ENCODE measurements at places on chromosomes 3 and 15.

- DNase-seq: no peak
These were observed 14.2 kb downstream of the BAHD1 start for GRCh38 chr15:40454904-40455391.

- DNase-seq: peak; percentile 24
These were observed 106.9 kb downstream of the LRRK1 start for GRCh38 chr15:101025896-101026631.

DNA sequence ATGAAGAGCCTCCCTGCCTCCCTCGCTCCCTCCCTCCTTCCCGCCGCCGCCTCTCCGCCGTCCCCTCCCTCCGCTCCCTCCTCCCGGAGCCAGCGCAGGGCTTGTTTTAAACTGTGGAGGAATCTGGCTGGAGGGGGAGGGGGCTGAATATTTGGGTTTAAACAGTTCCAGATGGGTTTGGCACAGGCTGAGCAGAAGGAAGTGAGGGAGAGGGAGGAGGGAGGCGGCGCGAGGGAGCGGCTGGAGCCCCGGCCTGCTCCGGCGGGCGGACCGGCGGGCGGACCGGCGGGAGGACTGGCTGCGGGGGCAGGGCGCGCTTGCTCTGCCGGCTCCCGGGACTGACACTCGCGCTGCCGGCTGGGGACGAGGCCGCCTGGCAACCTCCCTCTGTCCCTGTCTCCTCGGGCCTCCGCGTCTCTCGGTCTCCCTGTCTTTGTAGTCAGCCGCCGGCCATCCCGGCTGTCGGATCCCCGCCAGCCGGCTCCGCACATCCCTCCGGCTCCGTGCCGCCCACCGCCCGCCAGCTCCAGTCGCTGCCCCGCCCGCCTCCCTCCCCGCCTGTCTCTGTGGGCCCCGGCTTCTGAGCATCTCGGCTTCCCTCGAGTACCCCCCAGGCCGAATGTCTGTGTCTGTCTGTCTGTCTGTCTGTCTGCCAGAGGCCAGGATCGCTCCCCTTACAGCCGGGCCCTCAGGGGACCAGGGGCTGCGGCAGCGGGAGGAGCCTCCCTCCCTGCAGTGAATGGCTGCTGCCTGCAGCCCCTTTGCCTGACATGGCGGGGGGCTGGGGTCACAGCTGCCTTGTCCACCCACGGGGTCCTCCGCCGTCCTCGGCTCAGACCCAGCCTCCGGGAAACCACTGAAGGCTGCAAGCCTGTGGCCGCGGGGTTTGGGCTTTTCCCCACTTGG is 7.6 kb downstream of the EPHB3 start:
- DNase-seq: peak; percentile 88

- no peak for DNase-seq
These were observed 19.8 kb upstream of the USP3 start for GRCh38 chr15:63484433-63485186.

GRCh38 chr15:66309828-66310227 is 16.5 kb downstream of the DIS3L start:
- no peak for DNase-seq

DNA sequence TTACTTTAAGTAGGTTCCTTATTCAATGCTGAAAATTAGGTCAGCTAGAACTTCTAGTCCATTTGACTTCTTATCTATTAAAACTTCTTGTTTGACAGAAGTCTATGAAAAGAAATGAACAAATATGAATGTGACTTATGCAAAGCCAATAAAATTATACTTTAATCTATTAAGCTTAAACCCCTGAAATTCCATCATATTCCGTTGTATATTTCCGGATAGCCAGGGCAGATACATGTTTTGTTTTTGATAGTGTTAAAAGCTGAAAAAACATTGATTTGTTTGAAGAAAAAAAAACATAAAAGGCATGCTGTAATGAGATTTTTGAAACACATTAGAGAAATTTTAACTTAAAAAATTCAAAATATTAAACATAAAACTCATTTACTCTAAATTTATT is 667.2 kb upstream of the NAALADL2 start:
- DNase-seq: no peak

DNA sequence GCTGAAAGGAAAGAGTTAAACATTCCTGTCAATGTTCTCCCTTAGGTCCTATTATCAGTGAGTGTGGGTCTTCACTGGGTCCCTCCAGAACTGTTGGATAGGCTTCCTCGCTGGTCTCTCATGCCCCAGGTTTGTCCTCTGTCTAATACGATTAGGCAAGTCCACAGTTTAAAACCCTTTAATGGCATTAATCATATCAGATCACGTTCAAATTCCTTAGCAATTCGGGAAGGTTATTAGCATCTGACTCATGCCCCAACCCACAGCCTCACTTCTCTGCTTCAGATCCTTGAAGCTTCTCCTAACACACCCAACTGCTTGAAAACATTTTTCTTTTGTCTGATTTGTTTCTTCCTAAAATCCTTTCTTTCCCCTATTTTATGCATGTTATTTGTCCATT is 224.3 kb upstream of the ATP10A start:
- no peak for DNase-seq

DNA sequence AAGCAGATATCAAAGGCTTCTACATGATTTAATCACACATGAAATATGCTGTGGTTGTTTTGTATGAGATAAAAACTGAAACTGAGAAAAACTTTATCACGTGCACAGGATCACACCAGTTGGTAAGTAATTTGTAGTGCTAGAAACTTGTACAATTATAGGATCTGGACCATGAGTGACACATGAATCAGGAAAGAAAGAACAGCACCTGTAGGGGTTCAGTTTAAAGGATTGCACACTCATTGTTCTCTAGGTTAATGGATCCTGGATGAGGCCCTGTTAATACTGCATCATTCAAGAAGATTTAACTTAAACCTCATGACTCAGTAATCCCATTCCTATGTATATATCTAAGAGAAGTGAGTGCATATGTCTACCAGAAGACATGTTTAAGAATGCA is 87.9 kb downstream of the STT3B start:
- no peak for DNase-seq

- DNase-seq: no peak
These were observed 129.8 kb upstream of the MEF2A start for GRCh38 chr15:99435877-99436541.

DNA sequence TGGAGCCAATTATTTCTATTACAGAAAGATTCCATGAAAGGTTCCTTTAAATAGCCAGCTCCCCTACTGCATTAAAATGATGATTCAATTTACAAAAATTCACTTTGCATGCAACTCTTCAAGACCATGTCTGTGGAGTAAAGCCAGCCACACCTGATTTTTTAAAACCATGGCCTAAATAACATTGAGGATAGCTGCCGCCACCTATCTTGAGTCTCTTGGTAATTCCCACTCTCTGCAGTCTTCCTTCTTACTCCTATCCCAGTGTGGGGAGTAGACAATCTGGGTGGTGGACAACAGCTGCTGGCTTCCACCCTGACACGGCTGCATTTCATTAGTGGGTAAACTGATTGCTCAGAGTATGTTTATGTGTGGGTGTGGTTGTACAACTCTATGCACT is 10.7 kb downstream of the LRTM1 start:
- no peak for DNase-seq

GRCh38 chr15:70424937-70425411 is 327.3 kb upstream of the TLE3 start:
- DNase-seq: no peak

DNA sequence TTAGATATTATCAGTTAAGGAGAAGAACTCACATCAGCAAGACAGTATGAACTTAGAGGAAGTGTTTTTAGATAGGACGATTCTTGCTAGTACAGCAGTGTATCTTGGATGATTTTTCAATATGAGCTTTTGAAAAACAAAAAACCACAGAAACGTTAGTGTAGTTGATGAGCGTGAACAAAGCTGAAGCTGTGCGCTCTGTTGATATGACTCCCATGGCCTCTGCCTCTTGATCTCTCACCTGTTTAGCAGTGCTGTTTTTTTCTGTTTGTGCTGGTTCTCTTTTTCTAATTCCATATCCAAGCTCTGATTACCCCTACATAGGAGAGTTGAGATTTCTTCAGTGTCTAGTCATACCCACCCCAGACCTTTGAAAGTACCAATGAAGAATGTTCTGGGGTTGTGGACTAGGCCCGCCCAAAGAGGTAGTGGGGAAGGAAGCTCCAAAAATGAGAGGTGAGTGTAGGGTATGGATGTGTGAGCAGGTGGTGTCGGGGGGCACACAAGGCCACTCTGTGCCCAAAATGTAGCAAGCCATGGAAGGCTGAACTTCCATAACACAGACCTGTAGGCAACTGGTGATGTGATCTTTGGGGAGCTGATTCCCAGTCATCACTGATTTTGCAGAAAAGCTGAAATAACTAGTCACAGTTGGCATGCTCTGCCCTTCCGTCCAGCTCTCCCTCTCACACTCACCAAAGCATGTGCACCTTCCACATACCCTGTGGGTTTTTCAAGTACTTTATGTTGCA is 20.0 kb upstream of the CMTM7 start:
- DNase-seq: no peak

DNA sequence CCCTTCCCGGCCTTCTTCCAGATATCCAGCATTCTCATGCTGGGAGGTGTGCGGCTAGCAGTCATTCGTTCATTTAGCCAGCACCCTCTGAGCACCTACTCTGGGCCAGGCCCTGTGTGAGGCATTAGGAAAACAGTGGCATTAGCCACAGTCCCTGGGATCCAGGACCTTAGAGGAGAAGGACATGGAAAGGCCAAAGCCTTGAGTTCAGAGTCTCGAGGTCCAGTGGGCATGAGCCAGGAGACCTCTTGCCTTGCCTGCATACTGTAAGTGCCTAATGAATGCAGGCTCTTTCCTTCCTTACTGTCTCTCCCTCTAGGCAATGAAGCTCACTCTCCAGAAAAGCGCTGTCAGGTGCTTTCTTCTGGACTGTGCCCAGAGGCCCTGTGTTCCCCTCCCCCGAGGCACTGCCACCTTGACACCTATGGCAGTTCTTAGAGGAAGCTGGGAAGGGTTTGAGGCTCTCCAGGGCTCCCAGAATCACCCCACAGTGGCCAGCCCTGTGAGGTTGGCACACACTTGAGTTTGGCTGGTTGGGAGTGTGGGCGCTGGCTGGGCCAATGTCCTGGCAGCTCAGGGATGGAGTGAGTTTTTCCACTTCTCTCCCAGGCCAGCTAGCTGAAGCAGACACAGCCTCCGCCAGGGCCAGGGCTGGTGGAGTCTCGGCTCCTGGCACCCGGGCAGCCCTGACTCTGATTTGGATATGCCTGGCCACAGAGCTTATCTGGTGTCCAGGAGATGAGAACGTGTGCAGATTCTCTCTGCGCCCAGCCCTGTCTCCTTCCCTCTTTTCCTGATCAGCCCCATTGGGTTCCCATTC is 5.4 kb downstream of the CORO2B start:
- DNase-seq: no peak

- DNase-seq: no peak
These were observed 28.5 kb downstream of the SLC6A6 start for GRCh38 chr3:14430706-14431451.

Data from mesothelial cell of epicardium (in vitro differentiated cells).